ENCODE measurements at places on chromosomes 1 and 21.

DNA sequence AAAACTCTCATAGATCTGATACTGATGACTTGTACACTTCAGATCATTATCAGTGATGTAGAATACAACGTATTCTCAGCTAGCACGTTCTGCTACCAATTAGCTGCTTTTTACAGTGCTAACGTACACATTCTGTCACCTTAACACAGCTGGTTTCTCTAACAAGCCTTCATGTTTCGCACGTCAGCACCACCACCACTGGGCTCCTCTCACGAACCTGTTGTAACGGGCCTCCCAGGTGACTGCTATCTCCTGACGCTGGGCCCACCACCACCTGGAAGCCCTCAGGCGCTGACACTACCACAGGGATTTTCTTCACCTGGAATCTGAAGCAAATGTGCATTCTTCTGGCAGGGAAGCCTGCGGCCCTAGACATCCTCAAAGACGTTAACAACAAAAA lies 19.8 kb downstream of the TOMM20 start:
- DNase-seq: no peak

GRCh38 chr1:6827079-6827478 lies 41.8 kb downstream of the CAMTA1 start:
- DNase-seq: no peak

DNA sequence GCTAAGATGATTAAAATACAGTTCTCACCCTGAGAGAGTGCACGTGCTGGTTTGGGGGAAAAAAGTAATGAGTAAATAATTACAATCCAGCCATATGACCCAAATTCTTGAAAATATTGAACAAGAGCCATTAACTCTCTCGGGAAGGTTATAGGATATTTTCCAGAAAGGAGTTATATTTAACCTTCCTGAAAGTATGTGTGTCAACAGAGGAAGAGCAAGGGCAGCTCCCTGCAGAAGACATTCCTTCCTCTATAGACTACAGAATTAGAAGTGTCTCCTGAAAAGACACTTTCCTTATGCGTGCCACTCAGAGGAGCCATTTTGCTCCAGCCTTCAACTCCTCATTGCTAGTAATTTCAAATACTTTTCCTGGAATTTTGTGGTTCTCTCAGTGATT lies 648.7 kb downstream of the USP25 start:
- no peak for DNase-seq

DNA sequence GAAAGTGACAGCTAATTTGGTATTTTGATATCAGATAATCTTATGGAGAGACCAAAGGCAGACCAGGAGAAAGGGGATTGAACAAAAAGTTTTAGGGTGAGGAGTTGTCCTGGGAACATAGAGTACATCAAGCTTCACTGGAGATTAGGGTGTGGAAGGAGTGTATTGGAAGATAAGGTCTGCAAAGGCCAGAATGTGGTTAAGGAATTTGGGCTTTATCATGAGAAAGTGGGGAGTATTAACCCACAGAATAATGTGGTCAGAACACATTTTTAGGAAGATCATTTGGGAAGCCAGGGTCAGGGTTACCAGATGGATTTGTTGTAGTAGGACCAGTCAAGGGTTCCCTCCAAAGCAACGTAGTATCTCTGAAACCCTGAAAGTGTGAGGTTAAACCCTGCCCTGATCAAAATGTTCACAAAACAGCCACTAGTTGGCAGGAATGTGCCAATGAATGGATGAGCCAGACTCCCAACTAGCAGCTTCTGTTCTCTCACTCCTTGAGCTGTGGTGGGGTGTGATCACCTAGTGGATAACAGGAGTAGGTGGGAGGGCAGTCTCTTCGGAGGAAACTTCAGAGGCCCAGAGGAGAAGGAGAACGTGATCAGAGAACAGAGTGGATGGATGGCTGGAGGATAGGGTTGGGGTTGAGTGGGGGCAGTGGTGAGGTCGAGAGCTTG lies 35.8 kb downstream of the SLC2A1 start:
- peak; percentile 80 for DNase-seq

DNA sequence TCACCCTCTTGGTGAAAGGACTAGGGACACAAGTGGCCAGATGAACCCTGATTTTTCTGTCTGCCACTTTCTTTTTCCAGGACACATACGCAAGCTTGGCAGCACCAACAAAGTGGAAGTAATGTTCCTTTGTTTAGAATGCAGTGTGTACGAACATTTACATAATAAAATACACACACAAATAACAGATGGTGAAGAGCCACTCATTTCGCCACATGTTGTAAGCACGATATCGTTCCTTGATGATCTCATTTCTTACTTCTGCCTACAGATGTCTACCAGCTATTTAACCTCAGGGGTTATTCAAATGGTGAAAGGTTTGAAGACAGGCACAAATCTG lies 670.2 kb upstream of the CXADR start:
- DNase-seq: no peak

DNA sequence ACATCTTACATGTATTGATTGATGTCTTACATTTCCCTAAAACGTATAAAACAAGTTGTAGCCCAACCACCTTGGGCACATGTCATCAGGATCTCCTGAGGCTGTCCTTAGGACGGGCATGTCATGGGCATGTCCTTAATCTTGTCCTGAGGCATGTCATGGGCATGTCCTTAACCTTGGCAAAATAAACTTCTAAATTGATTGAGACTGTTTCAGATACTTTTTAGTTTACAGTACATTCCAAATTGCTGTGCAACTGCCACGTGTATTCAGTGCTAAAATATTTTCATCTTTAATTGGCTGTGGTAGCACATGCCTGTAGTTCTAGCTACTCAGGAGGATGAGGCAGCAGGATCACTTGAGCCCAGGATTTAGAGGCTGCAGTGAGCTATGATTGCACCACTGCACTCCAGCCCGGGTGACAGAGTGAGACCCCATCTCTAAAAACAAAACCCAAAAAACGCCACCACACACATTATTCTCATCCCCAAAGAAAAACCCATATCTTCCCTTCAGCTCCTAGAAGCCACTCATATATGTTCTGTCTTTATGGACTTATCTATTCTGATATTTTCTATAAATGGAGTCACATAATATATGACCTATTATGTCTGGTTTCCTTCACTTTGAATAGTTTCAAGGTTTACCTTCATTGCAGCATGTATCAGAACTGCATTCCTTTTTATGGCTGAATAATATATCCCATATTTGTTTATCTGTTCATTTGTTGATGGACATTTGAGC lies 96.0 kb upstream of the BTG3 start:
- no peak for DNase-seq

- no peak for DNase-seq
Measured at GRCh38 chr1:167455786-167456446, 62.4 kb downstream of the CD247 start.

GRCh38 chr1:187032316-187032981 lies 203.7 kb downstream of the PLA2G4A start:
- DNase-seq: no peak

- DNase-seq: peak; percentile 38
Measured at GRCh38 chr1:116722016-116722838, 32.0 kb upstream of the CD2 start.

- peak; percentile 58 for DNase-seq
Measured at GRCh38 chr1:225299624-225300023, 128.2 kb downstream of the LBR start.

- no peak for DNase-seq
Measured at GRCh38 chr1:183203094-183203493, 17.0 kb downstream of the LAMC2 start.

DNA sequence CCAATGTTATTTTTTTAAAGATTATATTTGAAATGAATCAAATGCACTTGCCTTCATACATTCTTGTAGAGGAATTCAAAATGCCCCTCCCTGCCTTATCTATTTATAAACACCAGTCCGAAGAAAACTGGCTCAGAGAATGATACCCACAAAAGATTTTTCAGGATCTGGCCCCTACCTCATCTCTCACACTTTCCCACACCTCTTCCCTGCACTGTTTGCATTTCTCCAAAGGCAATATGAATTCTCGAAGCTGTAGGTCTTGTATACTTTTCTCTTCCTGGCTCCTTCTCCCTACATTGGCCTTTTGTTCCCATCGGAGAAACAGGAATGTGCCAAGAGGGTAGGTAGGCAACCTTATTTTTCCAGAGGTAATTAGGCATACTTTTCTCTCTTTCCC lies 12.0 kb upstream of the CCDC190 start:
- DNase-seq: no peak

- DNase-seq: no peak
Measured at GRCh38 chr1:18814874-18815531, 44.5 kb downstream of the TAS1R2 start.

DNA sequence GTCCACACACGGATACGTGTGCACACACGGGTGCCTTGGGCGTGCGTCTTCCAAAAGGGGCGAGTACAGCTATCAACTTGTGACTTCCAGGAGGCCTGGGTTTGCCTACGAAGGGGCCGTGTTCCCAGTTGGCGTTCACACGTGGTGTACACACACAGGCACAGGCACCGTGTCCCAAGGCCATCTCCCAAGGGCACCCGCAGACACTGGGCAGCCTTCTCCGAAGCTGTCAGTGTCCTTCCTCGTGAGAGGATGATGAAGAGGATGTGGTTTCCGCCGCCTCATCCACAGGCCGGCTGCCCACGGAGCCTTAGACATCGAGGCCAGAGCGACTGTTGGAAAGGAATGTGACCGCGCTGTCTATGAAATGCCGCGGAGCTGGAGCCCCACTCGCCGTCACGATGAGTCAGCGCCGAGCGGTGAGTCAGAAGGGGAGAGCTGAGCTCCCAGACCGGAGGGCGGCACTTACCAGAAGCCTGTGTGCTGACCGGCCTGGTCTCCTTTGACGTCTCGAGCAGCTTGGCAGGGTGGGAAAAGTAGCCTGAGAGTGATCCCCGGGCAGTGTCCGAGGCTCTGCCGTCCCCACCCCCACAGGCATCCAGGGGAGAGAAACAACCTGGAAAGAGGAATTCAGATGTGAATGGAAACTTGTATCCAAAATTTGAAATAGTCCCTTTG lies 141.4 kb upstream of the ARHGEF16 start:
- peak; percentile 89 for DNase-seq

DNA sequence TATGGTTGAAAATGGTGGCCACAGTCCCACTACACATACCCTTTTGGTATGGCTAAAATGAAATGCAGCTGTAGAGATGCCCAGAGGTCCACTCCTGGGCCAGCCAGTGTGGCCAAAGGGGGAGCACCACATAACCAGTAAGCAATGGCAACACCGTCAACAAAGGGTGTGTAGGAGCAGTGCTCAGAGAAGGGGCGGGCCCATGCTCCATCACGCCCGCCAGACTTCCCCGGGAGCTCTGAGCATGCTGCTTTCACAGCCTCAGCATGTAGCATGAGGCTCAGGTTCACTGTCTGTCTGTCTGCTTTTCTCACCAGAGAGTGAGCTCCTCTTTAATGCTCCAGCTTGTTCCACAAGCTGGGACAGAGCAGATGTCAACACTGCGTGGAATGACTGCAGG lies 537.6 kb downstream of the MATN1 start:
- DNase-seq: no peak
